ENCODE measurements at places on chromosomes 7 and 10. TPM values are rescaled to one million over a fixed set of nuclear protein-coding genes. Genes with fewer than 3 reads are reported as not detected.

Gene CCL26
- total RNA-seq, result 1.5 TPM

Gene UCN3
- total RNA-seq, result not detected

- no peaks in the 10 kb centered on the region for H3K27me3 ChIP-seq
- H3K4me3 ChIP-seq, result peak overlapping the region; percentile 72
- no peaks in the 10 kb centered on the region for H3K36me3 ChIP-seq
- H3K27ac ChIP-seq, result peak overlapping the region; percentile 75
- no peaks in the 10 kb centered on the region for H3K4me1 ChIP-seq
These were observed 266.7 kb upstream of the KLF6 start for GRCh38 chr10:4051641-4052151.

GRCh38 chr10:11535346-11535959 lies 76.0 kb downstream of the USP6NL start:
- no peak for DNase-seq
- H3K36me3 ChIP-seq, result no peaks in the 10 kb centered on the region
- no peak overlapping the region for H3K4me3 ChIP-seq
- H3K4me1 ChIP-seq, result peaks cover 27% of the 10 kb centered on the region
- H3K27me3 ChIP-seq, result no peaks in the 10 kb centered on the region

DNA sequence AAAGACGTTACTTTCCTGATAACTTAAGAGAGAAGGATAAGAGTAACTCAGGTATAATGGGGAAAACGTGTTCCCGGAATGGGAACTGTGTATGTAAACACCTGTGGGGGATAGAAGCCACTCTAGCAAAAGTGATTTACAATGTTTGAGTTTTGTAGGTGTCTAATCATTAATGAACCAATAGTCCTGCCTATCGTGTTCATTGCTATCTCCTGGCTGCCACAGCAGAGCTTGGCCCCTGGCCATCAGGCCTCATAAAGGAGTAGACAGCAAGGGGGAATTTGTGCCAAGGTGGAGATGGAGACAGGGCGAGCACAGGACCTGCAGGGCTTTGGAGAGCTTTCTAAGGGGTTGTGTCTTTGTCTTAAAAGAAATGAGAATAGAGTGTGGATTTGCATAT lies 102.1 kb downstream of the GAD2 start:
- DNase-seq, result no peak
- no peaks in the 10 kb centered on the region for H3K27me3 ChIP-seq
- no peak overlapping the region for H3K27ac ChIP-seq
- no peaks in the 10 kb centered on the region for H3K36me3 ChIP-seq
- no peak overlapping the region for H3K4me3 ChIP-seq

- H3K4me1 ChIP-seq, result peaks cover 18% of the 10 kb centered on the region
- H3K27ac ChIP-seq, result no peak overlapping the region
- no peaks in the 10 kb centered on the region for H3K27me3 ChIP-seq
- no peak overlapping the region for H3K4me3 ChIP-seq
- no peak for DNase-seq
These were observed 3.2 kb downstream of the CYP51A1 start for GRCh38 chr7:92131093-92131492.

DNA sequence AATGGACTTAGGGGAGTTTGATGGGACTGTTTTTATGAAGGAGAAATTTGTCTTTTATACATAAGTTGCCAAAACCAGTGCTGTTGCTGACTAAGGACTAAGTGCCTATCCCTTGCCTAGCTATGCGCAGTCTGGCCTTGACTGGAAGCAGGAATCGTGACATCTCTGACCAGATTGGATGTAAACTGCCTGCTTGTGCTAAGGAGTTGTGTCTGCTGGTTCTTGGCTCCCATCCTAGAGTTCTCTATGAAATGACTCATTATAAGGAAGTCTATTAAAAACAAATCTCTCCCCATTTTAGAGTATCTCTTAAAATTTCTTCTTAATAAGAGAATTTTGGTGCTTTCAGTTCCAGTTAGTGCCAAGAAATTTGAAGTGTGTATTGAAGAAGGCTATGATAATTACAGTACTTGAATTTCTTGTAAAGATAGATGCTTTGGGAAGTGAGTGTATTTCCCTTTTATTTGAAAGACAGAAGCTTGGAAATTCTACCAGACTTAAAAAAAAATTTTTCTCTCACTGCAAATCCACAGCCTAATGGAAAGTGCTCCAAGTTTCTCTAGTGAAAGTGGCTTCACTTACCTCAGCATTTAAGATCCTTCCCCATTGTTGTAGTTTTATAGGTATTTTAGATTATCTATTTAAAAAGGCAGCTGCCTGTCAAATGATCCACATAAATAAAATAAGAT lies 77.6 kb downstream of the BICC1 start:
- H3K27ac ChIP-seq, result peak overlapping the region; percentile 55
- peaks cover 12% of the 10 kb centered on the region for H3K36me3 ChIP-seq
- H3K4me1 ChIP-seq, result peaks cover 23% of the 10 kb centered on the region

DNA sequence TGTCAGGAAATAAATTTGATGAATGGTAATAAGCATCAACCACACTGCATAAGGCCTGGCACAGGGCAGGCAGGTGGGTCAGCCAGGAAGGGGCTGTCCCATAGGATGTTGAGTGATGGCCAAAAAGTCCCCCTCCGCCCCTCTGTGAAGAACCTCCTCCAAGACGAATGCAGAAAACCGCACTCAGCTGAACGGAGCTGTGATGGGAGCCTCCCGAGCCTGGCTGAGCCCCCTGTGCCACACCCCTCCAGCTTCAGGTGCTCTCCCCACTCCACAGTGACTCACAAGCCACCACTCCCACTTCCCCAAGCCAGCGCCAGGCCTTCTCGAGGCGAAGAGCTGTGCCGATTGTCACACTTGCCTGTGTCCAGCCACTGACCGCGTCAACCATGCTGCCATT lies 184.2 kb downstream of the MAD1L1 start:
- no peaks in the 10 kb centered on the region for H3K4me1 ChIP-seq
- H3K27ac ChIP-seq, result no peak overlapping the region
- DNase-seq, result peak; percentile 58

- H3K4me1 ChIP-seq, result peaks cover 18% of the 10 kb centered on the region
- DNase-seq, result peak; percentile 78
- H3K27me3 ChIP-seq, result no peaks in the 10 kb centered on the region
These were observed 5.8 kb upstream of the CLDN4 start for GRCh38 chr7:73824986-73825385.

- peaks cover 19% of the 10 kb centered on the region for H3K4me1 ChIP-seq
- no peak overlapping the region for H3K27ac ChIP-seq
- H3K4me3 ChIP-seq, result no peak overlapping the region
- H3K27me3 ChIP-seq, result no peaks in the 10 kb centered on the region
- H3K36me3 ChIP-seq, result no peaks in the 10 kb centered on the region
These were observed 6.4 kb upstream of the PDCD4 start for GRCh38 chr10:110865186-110865808.

DNA sequence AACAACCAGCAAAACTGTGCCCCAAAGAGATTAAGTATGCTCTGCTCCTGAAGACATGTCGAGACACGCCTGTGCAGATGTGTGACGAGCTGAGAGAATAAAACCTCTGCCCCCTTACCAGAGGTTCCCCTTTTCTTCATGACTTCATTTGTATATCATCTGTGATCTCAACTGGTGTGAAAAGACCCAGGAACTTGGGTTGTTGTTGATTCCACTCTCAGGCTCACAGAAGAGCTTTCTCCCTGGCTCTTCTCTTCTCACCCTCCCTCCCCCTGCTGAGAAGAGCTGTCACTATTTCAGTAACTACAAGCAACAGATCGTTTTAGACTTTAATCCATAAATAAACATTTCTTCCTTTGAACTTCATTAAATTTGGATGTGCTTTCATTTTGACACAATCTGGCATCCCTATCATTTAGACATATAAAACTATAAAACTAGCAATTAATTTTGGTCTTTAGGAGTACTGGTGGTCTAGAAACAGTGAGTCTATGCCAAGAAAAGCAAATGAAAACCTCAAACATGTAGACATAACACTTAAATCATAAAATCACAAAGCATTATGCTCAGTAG lies 179.3 kb upstream of the FZD8 start:
- no peak overlapping the region for H3K4me3 ChIP-seq
- peaks cover 13% of the 10 kb centered on the region for H3K4me1 ChIP-seq
- no peaks in the 10 kb centered on the region for H3K36me3 ChIP-seq
- no peak for DNase-seq
- no peaks in the 10 kb centered on the region for H3K27me3 ChIP-seq

DNA sequence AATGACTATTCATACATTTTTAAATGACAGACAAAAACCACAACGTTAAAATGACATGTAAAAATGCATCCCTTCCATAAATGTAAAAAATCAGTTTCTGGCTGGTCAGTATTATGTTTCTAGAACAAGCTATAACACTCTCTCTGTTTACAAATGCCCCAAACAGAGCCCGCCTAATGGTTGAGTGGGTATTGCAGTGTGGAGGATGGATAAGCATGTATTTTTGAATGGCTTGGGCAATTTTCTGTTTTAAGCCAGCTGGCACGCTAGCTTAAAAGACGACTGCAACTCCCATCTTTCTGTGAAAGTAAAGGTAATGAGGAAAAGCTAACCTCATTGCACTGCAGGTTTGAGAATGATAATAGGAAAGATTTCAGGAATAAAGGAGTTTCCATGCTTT lies 430.7 kb downstream of the PARD3 start:
- no peak overlapping the region for H3K4me3 ChIP-seq
- H3K27me3 ChIP-seq, result no peaks in the 10 kb centered on the region

Gene PIK3CG
- not detected for total RNA-seq

DNA sequence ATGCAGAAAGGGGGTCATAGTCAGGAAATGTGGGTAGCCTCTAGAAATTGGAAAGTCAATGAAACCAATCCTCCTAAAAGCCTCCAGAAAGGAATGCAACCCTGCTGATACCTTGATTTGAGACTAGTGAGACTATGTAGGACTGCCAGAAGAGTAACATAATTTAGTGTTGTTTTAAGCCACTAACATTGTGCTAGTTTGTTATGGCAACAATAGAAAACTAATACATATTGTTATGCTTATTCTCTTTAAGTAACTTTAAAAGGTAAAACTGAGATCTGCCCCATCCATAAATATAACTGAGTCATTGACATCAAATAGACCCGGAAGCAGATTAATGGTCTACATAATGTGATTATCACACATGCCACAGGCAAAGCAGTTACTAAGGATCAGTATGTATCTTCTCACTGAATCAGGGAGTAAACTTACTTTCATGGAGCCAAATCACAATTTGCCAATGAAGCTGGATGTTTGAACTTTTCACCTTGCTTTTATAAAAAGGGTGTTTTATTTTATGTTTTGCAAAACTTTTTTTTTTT lies 146.4 kb upstream of the TMEM106B start:
- no peak overlapping the region for H3K27ac ChIP-seq
- H3K27me3 ChIP-seq, result no peaks in the 10 kb centered on the region
- no peak for DNase-seq
- H3K36me3 ChIP-seq, result no peaks in the 10 kb centered on the region
- H3K4me3 ChIP-seq, result no peak overlapping the region

Gene CALCR
- not detected for total RNA-seq

GRCh38 chr10:8079126-8079525 lies 24.6 kb downstream of the GATA3 start:
- H3K27me3 ChIP-seq, result no peaks in the 10 kb centered on the region
- H3K36me3 ChIP-seq, result no peaks in the 10 kb centered on the region
- H3K4me1 ChIP-seq, result no peaks in the 10 kb centered on the region
- H3K27ac ChIP-seq, result no peak overlapping the region

Data from osteoblast (primary cell).